ENCODE measurements at places on chromosomes 6 and 20.

GRCh38 chr6:111604259-111605099 lies 1.2 kb downstream of the TRAF3IP2 start:
- no peak for DNase-seq

DNA sequence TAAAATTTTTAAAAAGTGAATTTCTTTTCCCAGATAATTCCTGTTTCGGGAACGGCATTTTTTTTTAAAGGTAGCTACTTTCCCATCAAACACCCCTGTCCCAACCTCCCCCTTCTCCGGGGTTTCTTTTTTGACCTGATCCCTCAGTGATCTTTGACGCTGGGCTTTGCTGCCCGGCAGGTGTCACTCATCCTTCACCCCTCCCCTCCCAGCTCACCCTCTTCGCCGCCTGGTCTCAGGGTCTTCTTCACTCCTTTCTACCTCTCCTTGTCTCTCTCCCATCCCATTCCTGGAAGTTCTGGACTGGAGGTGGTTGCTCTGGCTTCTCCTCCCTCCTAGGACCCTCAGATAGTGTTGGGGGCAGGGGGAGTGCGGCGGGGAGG lies 329 bp upstream of the GPR6 start:
- DNase-seq = no peak

GRCh38 chr6:148214667-148215066 lies 128.0 kb upstream of the SASH1 start:
- DNase-seq = no peak

- peak; percentile 29 for DNase-seq
Observed at GRCh38 chr6:12336121-12336971, 46.2 kb downstream of the EDN1 start.

DNA sequence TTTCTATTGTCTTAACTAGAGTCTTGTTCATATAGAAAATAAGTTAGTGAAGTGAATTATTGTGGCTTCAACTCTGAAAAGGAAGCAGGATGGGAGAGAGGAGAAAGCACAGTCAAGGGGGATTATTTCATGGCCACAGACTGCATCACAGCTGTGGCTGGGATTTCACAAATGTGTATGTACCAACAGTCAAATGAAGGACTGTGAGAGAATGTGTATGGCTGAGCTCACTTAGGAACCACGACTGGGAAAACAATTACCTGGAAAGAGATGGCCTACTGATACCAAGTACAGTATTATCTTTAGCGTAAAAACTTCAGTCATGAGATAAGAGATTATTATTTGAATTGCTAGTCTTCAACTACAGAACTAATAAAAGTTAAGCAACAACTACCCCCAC lies 54.9 kb downstream of the SESN1 start:
- no peak for DNase-seq

DNA sequence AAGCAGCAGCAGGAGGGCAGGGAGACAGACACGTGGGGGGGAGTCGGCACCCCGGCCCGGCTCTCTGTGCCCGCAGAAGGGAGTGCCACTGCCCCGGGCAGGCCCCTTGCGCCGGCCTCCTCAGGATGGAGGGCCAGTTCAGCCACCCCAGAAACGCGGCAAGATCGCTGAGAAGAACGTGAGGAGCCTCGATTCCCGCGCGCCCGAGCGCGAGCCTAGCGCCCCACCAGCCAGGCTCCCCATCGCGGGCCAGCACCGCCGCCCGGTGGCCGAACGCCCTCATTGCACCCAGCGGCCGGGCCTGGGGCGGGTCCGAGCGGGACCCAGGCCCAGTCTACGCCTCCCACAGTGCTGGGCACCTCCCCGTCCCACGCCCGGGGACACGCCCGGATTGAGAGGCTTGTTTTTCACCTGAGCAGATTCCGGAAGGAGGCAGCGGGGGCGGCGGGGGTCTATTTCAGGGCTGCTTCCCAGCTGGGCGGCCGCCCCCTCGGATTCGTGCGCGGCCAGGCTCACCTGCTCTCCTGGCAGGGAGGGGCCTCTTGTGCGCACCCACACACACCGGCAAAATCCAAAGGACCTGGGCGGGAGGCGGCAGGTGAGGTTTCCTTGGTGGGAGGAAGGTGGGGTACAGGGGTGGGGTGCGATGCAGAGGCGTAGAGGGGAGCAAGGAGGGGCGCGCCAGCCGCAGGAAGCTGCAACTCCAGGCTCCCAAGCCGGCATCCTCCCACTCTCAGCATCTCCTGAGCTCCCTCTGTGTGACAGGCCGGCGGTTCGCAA lies 9.0 kb upstream of the GRM4 start:
- peak; percentile 95 for DNase-seq

- DNase-seq = no peak
Observed at GRCh38 chr6:23031986-23032385, 462.6 kb downstream of the HDGFL1 start.

- DNase-seq = no peak
Observed at GRCh38 chr6:132843316-132844035, 29.1 kb downstream of the RPS12 start.

DNA sequence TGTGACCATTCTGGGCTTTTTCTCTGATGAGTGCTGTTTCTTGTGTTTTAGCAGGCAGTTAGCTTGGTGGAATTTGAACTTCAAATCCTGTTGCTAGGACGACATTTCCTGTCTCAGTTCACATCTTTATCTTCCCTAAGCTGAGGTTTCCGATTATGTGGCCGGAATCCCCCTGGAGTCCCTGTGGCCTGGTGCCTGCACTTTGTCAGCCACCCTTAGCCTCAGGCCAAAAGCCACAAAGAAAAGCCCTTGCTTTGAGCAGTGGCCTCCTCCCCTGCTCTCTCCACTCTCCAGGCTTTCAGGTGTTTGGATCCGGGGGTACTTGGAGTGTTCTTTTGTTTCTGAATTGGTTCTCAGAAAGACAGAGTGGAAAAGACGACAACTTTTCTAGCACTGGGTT lies 59.9 kb upstream of the PMEPA1 start:
- no peak for DNase-seq

DNA sequence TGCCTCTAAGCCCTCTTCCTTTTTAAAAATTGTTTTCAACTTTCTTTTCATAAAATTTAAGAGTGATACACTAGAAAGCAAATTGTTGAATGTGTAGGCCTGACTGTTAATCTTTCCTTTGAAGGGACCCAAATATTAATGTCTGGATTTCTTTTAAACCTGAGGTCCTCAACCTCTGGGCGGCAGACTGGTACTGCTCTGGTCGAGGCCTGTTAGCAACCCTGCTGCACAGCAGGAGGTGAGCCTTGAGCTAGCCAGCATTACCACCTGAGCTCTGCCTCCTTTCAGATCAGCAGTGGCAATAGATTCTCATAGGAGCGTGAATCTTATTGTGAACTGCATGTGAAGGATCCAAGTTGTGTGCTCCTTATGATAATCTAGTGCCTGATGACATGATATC lies 191.2 kb downstream of the MANEA start:
- DNase-seq = no peak

All from GM12891 (cell line).